M059J (cell line): ENCODE measurements at places on chromosomes 16 and 17.

- peak; percentile 69 for DNase-seq
Observed at GRCh38 chr16:82061861-82062525, 26.9 kb downstream of the HSD17B2 start.

- DNase-seq, result no peak
Observed at GRCh38 chr16:610513-611381, 20.0 kb upstream of the WFIKKN1 start.

GRCh38 chr16:26594666-26595065 lies 472.1 kb upstream of the C16orf82 start:
- peak; percentile 12 for DNase-seq

DNA sequence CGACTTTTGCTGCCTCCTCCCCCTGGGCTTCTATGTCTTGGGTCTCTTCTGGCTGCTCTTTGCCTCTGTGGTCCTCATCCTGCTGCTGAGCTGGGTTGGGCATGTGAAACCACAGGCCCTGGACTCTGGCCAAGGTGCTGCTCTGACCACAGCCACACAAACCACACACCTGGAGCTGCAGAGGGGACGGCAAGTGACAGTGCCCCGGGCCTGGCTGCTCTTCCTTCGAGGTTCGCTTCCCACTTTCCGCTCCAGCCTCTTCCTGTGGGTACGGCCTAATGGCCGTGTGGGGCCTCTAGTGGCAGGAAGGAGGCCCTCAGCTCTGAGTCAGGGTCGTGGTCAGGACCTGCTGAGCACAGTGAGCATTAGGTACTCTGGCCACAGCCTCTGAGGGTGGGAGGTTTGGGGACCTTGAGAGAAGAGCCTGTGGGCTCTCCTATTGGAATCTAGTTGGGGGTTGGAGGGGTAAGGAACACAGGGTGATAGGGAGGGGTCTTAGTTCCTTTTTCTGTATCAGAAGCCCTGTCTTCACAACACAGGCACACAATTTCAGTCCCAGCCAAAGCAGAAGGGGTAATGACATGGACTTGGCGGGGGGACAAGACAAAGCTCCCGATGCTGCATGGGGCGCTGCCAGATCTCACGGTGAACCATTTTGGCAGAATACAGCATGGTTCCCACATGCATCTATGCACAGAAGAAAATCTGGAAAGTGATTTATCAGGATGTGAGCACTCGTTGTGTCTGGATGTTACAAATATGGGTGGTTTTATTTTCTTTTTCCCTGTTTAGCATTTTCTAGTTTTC lies 2.3 kb downstream of the GP1BA start:
- DNase-seq, result peak; percentile 82

GRCh38 chr16:72646615-72647014 lies 401.3 kb downstream of the ZFHX3 start:
- no peak for DNase-seq

DNA sequence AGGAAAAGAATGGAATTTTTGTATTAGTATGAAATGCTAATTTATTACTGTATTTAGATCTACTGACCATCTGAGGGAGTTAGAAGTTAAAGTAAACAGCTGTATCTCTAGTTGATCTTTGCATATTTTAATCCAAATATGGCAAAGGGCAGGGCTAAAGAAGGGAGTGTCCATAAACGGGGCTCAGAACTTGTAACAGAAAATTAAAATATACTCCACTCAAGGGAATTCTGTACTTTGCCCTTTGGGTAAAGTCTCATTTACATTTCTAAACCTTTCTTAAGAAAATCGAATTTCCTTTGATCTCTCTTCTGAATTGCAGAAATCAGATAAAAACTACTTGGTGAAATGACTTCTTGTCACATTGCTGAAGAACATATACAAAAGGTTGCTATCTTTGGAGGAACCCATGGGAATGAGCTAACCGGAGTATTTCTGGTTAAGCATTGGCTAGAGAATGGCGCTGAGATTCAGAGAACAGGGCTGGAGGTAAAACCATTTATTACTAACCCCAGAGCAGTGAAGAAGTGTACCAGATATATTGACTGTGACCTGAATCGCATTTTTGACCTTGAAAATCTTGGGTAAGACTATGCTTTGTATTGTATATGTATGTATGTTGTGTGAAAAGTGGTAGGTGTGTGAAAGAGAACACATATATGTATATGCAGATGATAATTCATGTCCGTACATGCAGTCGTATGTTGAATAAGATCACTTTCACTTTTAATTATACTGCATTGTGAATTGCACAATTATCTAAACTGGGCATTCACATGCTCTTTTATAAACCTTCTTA lies at the start of gene ASPA:
ASPA (plus strand) TSS at position 186 of the 799 bp plus-strand sequence; CDS start at position 349, 163 bp downstream.
- DNase-seq, result peak; percentile 1

DNA sequence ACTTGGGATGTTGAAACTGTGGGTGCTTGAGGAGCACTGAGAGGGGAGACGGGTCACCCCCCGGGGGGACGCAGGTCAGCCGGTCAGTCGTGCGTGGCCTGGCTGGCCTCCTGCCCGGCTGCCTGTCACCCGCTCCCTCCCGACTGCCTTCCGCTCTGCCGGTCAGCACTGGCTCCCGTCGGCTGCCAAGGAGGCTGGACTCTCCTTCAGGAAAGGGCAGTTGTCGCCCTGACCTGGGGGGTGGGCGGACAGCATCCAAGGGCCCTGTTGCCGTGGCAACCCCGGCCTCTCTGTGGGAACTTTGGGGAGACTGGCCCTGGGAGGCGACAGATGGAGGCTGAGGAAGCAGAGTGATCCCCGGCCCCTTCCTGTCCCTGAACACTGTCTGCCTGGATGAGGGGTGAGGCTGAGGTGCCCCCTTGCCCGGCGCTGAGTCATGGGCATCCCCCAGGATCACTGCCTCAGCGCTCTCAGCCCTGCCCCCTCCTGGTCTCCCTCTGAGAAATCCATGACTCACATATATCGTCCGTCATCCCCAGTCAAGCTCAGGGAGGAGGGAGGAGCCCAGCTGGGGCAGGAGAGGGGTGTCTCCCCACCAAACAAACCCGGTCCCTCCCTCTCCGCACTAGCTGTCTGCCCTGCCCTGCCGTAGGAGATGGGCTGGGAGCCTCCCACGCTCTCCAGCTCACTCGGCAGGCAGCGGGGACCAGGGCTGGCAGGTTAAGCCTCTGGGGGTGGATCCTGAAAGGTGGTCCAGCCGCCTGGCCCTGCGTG lies at the start of gene ADGRG1:
ADGRG1 (plus strand) TSS at position 623 of the 774 bp plus-strand sequence. CDS start 21,658 bp downstream, outside the sequence.
- peak; percentile 99 for DNase-seq

DNA sequence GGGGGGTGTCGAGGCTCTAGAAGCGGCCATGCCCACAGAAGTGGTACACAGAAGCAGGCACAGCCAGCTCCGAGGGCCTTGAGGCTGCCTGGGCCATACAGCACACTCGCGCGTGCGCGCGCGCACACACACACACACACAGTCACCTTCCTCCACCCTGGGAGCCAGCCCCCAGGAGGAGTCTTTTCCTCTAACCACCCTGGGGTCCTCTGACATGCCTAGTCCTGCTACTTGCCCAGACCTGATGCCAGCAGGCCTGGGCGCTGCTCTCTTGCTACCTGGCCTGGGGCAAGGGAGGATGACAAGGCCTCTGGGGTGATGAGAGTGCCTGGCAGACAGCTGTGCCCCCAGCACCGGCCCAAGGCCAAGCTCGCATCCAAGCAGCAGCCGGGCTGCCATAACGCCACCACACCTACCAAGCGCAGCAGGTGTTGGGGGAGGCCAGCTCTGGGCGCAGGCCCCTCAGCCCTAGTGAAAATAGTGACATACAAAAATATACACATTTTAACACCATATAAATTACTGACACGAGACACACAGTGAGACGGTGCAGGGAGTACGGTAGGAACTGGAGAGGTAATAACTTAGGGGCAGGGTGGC lies 41.1 kb downstream of the TSC2 start:
- DNase-seq, result no peak

DNA sequence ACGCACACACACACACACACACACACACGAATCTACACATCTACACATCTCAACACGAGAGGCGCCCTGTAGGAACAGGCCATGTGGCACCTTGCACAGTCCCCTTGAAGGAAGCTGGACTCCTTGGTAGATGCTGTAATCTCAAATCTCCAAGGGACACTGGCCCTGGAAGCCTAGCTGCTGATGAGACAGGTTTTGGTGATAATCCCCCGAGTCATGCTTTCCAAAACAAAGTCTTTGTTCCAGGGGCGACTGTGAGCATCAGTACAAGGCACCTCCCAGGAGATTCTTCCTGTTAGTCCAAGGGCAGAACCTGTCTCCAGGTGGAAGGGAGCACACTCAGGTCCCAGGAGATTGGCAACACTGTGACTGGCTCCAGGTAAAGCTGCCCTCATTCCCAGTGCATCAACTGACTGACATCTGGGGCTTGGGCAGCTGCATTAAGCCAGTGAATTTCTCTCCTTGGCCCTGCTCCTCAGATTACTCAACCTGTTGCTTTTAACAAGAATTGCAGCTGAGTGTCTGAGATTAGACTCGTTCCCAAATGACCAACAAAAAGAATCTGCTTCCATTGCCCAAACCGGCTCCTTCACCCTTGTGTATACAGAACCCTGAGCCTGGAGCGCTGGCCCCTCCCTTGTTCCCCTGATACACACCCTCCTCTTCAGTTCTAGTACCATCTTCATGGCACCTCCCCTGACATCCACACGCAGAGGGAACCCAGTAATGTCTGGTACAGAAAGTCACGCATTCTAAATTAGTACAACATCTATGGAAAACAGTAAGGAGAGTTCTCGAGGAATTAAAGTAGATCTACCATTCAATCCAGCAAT lies 13.9 kb upstream of the TNRC6C start:
- DNase-seq, result no peak

GRCh38 chr17:71948703-71949422 lies 172.0 kb upstream of the SOX9 start:
- no peak for DNase-seq

DNA sequence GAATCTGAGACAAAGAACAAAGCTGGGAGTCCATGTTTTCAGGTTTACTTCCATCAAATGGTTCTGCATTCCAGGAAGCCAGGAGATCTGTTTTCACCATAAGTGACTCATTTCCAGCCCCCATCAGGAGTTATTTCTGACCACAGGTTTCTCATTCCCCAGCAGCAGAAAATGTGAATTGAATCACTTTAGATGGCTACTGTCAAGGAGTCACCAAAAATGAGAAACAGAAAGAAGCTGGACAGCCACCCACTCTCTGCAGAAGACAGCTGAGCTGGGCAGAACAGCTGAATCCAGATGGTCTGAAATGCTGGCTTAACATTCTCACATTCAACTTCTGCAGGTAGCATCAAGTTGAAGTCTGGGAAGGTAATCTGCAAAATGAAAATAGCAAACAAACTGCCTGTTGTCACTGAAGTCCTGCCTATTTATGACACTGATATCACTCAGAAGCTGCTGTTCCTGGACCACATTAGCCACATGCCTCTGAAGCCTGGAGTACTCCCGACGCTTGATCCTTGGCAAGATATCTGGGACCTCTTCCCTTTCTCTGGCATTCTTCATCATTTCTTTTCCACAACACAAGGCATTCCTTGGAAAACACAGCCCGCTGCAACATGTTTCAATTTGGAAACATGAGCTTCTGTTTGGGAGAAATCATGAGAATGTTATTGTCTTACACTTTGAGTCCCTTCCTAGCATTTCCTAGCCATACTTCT lies 15.3 kb downstream of the CCL11 start:
- peak; percentile 86 for DNase-seq

GRCh38 chr16:53100889-53101288 lies 46.1 kb downstream of the CHD9 start:
- no peak for DNase-seq

DNA sequence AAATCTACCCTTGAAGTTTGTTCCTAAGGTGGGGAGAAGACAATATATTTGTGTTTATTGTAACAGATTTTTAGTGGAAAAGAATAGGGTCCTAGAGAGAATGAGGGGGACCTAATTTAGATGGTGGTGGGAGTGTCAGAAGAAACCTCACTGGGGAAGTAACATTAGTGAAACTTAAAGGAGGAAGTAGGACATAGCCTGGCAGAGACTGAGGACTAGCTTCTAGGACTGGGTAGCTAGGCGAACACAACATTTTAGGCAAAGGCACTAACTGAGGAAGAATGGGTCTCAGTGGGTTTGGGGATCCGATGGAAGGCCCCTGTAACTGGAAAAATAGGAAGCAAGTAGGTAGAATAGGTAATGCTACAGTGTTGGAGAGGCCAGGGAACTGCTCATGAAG lies 4.2 kb upstream of the ARL2BP start:
- no peak for DNase-seq

DNA sequence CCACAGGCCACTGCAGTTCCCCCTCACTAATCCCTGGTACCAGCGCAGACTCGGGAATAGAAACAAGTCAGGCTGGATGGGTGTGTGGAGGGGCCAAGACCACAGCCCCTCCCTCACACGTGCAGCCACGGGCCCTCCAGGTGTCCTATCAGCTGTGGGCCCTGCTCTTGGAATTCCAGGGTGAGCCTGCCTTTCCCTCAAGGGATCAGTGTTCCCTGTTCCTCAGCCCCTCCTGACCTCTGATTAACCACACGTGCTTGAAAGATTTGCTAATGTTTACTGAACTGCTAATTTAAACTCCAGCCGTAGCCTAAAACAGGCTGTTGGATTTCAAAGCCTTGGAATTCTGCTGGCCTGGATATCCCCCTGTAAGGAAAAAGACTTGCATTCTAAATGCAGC lies 146.4 kb downstream of the SOCS1 start:
- peak; percentile 48 for DNase-seq

DNA sequence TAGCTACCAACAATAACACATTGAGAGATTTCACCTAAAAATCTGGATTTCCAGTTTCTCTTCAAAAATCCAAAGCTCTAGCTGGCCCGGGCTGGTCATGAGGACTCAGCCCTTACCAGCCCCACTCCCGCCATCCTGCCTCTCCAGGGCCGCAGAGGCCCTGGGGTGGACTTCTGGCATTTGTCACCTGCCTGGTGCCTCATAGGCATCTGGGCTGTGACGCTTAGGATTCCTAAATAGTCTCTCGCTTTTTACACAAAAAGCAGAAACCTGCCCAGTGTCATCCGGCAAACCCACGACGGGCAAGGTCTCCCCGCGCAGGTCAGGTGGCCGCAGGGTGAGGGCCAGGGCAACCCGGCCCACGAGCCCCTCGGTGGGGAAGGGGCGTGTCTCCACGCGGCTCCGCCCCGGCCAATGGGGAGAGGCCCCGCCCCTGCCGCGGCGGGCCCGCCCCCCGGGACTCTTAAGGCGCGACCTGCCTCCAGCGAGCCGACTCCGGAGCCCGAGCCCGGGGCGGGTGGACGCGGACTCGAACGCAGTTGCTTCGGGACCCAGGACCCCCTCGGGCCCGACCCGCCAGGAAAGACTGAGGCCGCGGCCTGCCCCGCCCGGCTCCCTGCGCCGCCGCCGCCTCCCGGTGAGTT lies at the start of gene VASN:
VASN (plus strand) TSS at position 492 of the 644 bp plus-strand sequence. CDS start 9,030 bp downstream, outside the sequence.
- DNase-seq, result peak; percentile 73

DNA sequence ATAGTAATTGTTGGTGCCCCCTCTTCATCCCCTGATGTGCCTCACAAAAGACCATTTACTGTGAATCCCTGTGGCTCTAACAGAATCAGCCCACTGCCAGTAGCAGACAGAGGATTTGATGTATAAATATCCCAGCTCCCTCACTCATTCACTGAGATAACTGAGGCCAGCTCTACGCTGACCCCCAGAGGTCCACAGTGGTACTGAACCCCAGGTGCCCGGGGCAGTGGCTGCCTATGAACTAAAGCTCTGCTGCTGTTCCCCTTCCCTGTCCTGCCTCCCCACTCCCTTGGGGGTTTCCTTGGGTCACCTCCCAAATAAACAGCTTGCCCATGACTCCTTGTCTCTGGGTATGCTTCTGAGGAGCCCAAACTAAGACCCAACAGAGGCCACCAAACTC lies 295.8 kb downstream of the FOXL1 start:
- DNase-seq, result peak; percentile 37
